Activated naive CD8-positive, alpha-beta T cell treated with anti-CD3 and anti-CD28 coated beads, Interleukin-2, amount 10 ng/mL, durations not matched to agents 7 days and 5 days (primary cell): ENCODE measurements at places on chromosomes 2 and 18. TPM values are rescaled to one million over a fixed set of nuclear protein-coding genes. Genes with fewer than 3 reads are reported as not detected.

Gene MFSD2B
- not detected for total RNA-seq

GRCh38 chr2:44708661-44709000 is 232.9 kb upstream of the SIX3 start:
- DNase-seq: no peak

- DNase-seq: no peak
Measured at GRCh38 chr2:126801473-126801872, 97.2 kb upstream of the TEX51 start.

Gene INHBB
- total RNA-seq: not detected

GRCh38 chr18:27564066-27564465 is 379.0 kb upstream of the CHST9 start:
- DNase-seq: no peak

DNA sequence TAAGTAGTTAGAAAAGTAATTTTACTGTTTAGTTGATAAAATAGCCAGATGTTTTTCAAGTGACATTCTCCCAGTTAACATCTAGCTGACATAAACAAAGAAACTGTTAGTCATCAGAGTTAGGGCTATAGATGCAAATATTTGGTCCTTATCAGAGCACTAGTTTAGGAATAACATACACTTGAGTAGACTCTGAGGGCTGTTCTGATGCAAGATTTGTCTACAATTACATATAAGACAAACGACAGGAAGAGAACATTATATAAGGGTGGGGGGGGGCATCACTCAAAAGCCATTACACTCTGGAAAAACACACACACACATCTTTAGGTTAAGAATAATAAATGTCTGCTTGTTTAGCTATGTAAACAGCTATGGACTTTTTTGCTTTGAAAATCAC is 554.4 kb upstream of the LRRTM1 start:
- no peak for DNase-seq

Gene RAB6C
- not detected for total RNA-seq

DNA sequence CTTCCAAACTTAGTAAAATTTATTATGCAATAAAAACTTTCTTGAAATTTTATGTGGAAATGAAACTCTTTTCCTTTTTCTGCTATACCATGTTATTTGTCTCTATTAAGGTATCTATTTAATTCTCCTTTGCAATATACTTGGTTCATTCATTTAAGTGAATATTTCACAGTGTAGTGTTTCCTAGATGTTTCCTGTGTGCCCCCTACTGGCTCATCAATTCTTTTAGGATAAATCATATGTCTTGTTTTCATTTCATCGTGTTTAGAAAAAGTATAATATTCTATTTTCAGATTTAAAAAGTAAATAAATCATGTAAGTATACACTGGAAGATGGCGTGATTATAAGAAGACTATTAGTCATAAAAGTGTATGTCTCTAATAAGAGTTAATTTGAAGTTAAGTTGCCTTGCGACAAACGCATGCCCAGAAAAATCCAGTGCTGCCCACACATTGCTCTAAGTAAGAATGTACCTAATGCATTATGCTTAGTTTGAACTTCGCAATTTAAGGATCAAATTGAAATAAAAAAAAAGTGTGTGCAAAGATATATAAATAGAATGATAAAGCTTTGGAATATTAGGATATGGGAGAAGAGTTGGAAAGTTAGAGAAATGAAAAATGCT is 525.4 kb downstream of the KCNJ3 start:
- DNase-seq: no peak

DNA sequence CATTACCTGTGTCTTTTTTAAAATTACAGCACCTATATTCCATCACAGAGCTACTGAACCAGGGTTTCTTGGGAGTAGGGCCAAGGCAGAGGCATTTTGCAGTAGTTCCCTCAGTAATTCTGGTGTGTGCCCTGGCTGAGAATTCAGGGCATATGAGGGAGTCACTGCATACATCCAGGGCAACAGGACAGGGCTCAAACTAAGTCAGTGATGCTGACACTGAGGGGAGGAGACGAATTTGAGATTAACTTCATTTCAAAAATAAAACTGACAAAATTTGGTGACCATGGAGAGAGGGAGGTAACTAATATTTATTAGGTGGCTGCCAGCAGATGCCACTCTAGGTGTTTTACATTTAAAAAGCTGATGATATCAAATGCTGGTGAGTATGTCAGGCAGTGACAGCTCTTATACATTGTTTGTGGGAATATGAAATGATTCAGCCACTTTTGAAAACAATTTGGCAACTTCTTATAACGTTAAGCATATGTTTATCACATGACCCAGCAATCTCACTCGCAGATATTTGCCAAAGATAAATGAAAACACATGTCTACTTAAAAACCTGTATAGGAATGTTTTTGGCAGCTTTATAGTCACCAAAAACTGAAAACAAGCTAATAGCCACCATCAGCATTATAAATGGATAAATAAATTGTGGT is 20.3 kb downstream of the STRADB start:
- no peak for DNase-seq

Gene TIA1
- 160 TPM for total RNA-seq

- DNase-seq: no peak
Measured at GRCh38 chr18:46917803-46918600, 600 bp downstream of the KATNAL2 start.

Gene CNGA3
- total RNA-seq: not detected

- no peak for DNase-seq
Measured at GRCh38 chr18:66461344-66461743, 142.5 kb downstream of the CDH19 start.

Gene MC5R
- total RNA-seq: not detected

DNA sequence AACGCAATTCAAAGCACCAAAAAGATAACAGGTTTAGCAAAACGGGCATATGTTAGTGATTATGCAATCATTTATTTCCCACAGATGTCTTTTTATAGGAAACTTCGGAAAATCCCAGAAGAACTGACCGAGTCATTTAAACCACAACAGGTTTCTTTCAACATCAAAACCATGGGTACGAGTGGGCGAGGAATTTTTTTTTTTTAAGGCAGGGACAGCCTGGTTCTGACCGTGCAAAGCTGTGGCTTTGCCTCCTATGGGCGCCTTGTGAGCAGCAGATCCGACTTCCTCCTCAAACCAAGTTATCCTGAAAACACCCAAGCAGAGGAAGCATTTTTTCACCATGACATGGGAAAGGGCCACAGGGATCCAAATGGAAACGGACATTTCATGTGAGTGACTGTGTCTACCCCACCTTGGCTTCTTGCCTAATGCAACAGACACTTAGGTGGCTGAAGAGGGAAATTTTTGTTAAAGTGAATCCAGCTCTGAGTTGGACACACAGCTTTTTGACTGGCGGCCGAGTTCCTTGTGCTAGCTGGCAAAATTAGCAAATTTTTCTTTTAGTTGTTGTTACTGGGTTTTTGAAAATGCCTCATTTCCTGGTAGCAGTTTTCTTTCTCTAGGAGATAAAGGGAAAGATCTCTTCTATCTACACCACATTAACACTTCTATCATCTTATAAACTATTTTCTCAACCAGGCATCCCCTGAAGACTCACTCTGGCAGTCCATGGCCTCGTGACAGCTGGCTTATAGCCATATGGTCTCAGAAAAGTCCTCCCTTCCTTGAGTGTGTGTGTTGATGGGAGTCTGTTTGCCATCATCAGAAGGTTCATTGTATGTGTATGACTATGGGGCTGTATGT is 487.4 kb upstream of the ZEB2 start:
- DNase-seq: no peak

Gene ZNF892
- 4.4 TPM for total RNA-seq

Gene FZD7
- 0.82 TPM for total RNA-seq

GRCh38 chr2:65403529-65403915 is 28.9 kb downstream of the SPRED2 start:
- no peak for DNase-seq

- DNase-seq: no peak
Measured at GRCh38 chr18:49638891-49639557, 77.2 kb downstream of the LIPG start.

GRCh38 chr2:165863810-165864261 is 69.8 kb upstream of the GALNT3 start:
- no peak for DNase-seq

DNA sequence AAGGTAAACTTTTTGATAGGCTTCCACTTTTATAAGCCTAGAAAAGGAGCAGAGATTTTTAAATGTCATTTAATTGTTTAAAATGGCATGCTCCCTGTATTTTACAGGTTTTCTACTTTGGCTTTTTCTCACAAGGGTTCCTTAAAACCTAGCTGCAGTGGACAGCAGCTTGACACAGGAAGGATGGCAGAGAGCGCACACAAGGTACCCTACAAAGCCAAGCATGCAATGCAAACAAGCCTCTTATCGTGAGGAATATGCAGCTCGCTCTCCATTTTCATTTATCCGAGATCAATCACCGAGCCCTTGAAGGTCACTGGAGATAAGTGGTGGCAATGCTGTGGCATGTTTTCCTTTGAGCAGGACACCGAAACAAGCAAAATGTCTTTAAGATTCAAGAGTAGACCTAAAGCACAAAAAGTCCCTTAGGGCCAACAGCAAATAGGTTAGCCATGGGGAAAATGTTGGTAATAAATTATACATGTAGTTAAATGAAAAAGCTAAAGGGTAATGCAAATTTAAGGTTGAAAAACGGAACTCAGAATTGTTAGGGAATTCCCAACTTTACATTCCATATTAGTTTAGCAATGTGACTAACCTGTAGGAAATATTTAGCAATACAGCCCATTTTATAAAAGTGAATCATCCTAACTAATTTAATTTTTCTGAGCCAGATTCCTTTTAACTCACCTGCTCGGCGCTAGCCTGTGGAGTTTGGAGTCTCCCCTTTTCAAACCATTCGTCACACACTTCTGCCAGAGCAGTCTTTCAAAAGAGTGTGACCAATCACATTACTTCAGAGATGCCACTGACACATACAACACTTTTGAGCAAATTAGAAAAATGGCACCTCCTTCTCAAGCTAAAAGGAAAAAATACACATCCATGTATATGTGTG is 337.9 kb upstream of the PKDCC start:
- DNase-seq: no peak

DNA sequence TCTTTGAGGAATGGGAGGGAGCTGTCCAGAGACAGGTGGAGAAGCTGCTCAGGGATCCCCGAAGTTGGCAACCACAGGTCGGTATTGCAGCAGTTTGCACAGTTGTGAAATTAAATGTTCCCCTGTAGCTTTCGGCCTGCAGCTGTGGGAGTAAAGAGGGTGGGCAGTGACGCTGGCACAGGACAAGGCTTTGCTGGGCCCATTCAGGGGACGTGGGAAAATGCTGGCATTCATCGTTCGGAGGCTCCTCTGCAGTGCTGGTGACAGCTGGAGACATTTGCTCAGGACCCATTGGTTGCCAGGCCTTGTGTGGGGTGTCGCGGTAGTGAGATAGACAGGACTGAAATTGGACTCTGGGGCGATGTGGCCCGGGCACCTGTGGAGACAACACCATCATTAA is 173.7 kb downstream of the MYCN start:
- no peak for DNase-seq

Gene FBXO48
- total RNA-seq: 4.3 TPM

Gene ZBTB7C
- not detected for total RNA-seq

Gene SOX11
- not detected for total RNA-seq

DNA sequence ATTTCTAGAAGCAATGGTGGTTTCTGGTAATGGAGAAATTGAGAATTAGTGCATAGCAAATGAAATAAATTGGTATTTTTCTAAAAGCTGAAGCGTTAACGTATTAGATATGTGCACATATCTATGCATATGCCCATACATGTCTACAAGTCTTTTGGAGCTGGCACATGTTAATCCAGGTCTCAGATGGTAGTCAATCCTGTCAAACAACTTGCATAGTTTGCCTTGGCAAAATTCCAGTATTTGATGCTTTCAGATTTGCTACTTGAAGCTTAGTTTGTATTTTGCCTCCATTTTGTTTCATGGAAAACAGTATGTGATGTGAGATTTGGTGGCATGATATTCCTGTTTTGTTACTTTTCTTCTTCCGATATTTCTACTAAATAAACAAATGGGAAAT is 304.6 kb downstream of the PARD3B start:
- no peak for DNase-seq
